ENCODE measurements at places on chromosomes 11 and 22.

DNA sequence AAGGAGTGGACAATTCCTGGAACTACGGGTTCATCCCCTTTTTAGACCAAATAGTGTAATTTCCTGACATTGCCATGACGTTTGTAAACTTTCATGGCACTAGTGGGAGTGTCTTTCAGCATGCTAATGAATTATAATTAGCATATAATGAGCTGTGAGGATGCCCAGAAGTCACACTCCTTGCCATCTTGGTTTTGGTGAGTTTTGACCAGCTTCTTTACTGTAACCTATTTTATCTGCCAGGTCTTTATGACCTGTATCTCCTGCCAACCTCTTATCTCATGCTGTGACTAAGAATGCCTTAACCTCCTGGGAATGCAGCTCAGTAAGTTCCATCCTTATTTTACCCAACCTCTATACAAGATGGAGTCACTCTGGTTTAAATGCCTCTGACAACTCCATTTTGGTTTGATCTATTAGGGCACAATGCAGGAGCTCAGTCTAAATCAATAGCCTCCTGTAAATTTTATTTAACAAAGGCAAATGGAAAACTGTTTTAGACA lies 20.7 kb downstream of the OR10A6 start:
- DNase-seq: no peak

DNA sequence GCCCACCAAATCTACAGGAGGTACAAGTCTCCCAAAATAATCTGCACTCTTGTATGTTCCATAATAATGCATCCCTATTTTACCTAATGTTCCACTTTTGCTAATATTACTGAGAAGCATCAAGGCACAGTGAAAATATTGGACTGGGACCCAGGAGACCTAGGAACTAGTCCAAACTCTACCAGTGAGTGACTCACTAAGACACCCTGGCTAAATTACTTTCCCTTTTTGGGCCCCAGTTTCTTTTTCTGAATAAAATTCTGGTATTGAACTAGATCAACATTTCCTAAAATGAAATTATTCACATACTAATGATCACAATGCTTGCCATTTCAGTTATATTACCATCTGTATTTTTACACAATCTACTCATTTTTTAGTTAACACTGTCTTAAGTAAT lies 19.6 kb downstream of the THAP12 start:
- no peak for DNase-seq

- peak; percentile 40 for DNase-seq
These were observed 32.0 kb downstream of the TMEM123 start for GRCh38 chr11:102420547-102420946.

DNA sequence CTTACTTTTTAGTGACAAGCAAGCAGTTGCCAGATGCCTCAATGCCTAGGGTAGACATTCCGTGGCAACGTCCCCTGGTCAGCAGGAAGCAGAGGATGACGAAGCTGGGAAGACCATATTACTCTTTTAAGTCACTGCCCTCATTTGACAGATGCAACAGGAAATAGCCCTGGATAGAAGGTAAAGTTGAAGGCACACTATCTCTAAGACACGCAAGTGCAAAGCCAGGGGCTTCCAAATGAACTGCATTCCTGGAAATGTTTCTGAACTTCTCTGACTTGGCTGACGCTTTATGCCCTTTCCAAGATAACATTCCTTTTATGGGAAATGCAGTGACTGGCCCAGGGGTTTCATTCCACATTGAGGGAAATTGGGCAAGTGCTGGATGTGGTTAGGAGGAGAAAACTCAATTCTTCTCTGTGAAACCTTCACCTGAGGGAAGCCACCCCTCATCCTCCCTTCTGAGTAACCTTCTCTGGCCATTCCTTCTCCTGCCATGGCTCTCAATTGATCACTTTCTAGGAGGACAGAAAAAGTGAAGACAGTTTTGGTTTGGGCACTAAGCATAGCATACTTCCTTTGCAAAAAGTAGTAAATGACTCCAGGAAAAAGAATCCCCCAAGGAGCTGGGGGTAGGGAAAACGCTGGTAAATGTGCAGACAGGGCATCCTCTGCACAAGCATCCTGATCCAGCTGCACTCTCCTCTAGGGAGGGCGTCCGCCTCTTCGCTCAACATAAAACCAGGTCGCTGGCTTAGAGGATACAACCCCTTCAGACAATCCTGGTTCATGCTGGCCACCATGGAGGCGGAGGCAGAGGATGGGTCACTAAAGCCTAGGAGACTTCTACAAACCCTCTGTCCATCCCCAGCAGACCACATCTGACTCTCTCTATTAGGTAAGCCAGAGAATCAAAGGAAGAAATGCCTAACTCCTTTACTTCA lies 14.5 kb downstream of the PCSK7 start:
- DNase-seq: no peak

DNA sequence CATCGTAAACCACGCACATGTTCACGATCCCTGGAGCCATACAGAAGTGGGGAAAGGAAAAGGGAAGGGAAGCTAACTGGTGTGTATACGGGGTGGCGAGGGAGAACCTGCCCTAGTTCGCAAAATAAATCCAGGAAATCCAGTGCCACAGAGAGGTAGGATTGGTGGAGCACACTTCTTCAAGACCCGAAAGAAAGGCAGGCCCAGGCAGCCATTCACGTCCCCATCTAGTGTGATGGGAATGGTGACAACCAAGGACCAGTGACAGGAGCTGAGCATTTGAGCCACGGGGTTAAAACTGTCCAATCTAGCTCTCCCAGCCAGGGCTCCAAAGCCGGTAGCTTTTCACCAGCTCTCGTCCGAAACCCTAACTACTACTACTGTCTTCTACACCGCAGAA lies 53.7 kb downstream of the IGSF9B start:
- DNase-seq: no peak

GRCh38 chr11:114259124-114259526 lies 37.1 kb upstream of the NNMT start:
- DNase-seq: no peak

Measured in kidney (tissue), 22 donors.